ENCODE measurements at places on chromosomes 4 and X.
A peak's percentile ranks its signal among the peaks of the same experiment; 100 is the strongest.

GRCh38 chrX:69016293-69016941 is 148.8 kb downstream of the PJA1 start:
- DNase-seq, result no peak

- DNase-seq, result no peak
Observed at GRCh38 chr4:120000591-120001296, 65.9 kb downstream of the MAD2L1 start.

DNA sequence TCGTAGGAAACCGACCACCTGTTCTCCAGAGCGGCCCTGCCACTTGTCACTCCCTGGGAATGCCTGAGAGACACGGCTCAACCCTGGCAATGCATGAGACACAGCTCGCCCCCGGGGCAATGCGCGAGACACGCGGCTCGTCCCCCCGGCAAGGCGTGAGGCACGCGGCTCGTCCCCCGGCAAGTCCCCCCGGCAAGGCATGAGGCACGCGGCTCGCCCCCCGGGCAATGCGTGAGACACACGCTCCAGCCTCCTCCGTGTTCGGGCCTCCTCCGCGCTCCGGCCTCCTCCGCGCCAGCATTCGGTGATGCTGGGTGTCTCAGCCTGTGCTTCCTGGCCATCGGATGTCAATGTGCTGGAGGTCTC is 27.5 kb upstream of the CPLX1 start:
- DNase-seq, result no peak

DNA sequence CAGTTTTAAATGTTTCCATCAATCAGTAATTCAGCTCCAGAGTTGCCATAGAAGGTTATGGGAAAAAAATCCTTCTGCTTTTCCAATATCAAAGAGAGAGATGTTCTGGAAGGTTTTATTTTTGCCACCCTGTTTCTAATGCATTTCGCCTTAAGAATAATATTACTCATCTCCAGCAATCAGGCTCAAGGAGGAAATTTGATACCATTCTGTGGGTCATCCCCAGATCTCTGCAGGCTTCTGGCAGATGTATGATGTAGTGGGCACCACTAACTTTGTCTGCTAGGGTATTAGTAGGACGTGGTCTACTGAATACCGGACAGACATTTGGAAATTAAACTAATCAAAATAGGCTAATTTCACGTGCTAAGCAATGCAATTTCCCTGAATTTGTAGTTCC is 645.4 kb upstream of the TENM3 start:
- DNase-seq, result no peak

DNA sequence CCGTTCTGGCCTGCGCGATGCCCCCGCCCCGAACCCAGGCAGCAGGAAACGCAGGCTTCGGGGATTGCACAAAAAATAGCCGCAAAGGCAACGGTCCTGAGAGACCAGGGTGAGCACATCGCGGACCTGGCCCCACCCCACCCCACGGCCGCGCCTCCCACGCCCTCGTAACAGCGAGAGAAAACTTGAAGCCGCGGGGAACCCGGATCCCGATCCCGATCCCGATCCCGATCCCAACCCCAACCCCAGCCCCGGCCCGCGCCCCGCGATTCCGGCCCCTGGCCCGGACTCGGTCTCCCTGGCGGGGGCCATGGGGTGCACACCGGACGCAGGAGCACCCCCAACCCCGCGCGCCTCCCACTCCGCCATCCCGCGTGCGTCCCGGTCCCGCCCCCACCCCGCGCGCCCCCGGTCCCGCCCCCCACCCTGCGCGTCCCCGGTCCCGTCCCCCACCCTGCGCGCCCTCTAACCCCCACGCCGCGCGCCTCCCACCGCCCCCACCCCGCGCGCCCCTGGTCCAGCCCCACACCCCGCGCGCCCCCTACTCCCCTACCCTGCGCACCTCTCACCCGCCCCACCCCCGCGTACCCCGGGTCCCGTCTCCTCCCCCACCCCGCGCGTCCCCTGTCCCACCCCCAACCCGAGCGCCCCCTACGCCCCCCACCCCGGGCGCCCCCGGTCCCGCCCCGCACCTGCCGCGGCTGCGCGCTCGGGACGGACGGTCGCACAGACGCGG is 29.0 kb downstream of the NOP14 start:
- DNase-seq, result no peak

- no peak for DNase-seq
Observed at GRCh38 chr4:188023682-188024081, 28.1 kb downstream of the ZFP42 start.

GRCh38 chrX:37314531-37314930 is 34.6 kb upstream of the PRRG1 start:
- DNase-seq, result no peak

DNA sequence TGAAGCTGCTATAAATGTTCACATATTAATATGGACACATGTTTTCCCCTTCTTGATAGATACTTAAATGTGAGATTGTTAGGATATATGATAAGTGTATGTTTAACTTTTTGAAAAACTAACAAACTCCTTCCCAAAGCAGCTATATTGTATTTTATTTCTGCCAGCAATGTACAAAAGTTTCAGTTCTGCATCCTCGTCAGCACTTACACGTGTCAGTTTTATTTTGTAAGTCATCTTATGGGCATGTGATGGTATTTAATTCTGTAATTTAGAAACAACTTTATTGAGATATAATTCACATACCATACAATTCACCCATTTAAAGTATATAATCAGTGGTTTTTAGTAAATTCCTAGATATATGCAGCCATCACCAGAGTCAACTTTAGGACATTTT is 31.6 kb downstream of the RAPGEF2 start:
- DNase-seq, result no peak

DNA sequence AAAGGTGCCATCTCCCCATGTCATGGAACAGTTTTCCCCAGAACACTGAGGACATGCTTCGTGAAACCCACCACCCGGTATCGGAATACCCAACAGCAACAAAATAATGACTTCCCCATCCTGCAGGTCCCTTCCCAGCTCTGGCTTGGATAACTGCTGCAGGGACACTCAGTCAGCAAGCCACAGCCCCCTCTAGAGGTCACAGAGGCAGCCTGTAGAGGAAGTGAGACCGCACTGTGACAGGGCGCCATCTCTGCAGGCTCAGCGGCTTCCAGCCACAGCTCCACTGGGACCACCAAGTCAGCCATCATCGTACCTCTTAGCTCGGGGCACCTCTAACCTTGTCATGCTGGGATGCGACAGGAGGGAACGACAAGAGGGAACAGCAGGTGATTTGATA is 315.9 kb downstream of the LDB2 start:
- no peak for DNase-seq

- DNase-seq, result no peak
Observed at GRCh38 chr4:120824946-120825345, 97.6 kb downstream of the PRDM5 start.

DNA sequence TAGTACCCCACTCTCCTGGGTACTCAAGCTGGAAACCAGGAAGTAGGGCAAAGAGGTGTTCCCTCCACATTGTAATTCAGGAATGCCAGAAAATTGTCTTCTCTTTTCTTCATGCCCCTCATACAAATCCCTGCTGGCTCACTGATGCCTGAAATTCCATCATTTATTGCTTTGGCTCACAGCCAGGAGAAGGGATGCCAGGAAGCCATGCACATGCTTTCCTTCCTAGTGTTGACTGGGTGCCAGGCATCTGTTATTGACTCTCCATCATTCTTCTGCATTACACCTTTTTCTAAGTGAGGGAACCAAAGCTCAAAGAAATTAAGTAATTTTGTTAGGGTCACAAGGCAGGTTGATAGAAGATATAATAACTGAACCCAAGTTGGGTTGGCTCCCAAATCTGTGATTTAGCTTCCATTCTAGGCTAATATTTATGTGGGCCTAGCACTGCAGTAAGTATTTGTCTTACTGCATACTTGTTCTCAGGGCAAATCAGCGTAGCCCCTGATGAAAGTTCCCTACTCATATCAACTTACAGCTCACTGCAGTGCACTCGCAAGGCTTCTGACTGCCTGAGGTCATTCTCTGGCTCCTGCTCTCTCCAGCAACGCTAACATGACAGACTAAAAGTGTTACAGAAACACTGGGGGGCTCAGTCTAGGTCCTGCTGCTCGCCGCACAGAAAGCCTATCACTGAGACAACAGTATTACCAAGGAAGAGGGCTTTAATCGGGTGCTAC is 89.0 kb downstream of the TRAPPC11 start:
- no peak for DNase-seq

- peak; percentile 47 for DNase-seq
Observed at GRCh38 chrX:47366041-47366722, 4.2 kb upstream of the ZNF157 start.
